ENCODE measurements at places on chromosomes 3 and 15.

GRCh38 chr3:106371971-106372805, 503.4 kb upstream of the CBLB start:
- DNase-seq, result no peak

- DNase-seq, result no peak
Measured at GRCh38 chr3:124261306-124261705, 269.4 kb upstream of the ROPN1 start.

DNA sequence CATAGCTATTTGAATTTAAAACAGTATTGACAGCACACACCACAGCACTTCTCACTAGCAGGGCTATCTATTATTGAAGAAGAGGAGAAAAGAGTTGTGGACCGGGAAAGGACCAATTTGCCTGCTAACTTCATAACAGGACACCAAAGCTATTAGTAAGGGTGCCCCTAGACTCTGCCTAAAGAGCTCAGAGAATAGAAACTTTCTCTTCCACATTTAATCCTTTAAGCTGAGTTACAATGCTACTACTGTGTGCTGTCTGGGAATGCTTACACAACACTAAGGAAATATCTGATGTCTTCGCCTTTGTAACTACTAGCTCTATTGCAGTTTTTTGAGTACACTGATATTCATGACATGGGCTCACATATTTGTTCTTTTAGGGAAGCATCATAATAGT, 13.5 kb upstream of the AADAC start:
- no peak for DNase-seq

DNA sequence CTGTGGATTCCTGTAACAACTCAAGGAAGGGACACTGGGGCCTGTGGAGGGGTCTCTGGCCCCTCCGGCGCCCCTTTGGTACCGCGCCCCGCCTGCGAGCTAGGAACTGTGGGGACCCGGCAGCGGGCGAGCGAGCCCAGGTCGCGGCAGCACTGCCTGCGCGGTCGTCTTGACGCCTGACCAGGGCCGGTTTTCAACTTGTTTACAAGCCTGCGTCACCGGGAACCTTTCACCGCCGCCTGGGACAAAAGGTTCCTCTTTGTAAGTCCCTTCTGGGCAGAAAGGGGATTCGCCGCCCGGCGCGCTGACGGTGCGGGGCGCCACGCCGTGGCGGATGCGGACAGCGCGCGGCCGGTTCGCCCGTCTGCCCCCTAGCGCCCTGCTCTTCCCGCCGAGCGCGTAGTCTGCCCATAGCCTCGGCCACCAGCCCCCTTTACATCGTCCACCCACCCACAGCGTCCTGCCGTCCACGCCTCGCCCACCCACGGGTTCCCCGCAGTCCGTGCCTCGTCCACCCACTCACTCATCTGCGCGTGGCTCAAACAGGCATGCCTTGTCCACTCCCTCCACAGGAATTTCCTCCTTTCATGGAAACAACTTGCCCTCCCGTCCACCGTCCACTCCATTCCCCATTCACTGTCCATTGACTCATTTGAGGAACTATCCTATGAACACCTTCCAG, 5.5 kb upstream of the CFAP100 start:
- DNase-seq, result peak; percentile 96

- DNase-seq, result no peak
Measured at GRCh38 chr15:80890341-80891005, 99.1 kb downstream of the MESD start.

DNA sequence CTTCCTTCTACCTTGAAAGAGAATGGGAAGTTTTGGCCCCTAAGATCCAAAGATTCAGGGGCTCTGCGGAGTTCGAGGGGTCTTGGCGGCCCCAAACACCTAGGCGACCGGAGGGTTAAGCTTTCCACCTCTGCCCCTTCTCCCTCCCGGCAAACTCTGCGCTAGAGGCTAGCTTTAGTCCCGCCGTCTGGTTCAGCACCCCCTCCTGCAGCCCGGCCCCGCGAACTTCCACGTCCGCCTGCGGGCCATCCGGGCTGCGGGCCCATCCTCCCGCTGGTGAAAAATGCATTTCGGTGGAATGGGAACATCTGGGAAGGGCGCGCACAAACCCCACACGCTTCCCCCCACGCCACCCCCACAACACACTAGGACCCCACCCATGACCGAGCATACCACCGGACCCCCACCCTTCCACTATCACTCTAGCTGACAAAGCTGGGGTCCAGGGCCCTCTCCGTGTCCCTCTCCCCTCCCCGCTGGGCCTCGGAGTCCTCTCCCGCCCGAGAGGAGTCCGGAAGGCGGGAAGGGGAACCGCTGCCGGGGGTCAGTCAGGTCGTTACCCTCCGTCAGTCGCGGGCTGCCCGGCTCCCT, 1.0 kb downstream of the SHOX2 start:
- DNase-seq, result peak; percentile 82

DNA sequence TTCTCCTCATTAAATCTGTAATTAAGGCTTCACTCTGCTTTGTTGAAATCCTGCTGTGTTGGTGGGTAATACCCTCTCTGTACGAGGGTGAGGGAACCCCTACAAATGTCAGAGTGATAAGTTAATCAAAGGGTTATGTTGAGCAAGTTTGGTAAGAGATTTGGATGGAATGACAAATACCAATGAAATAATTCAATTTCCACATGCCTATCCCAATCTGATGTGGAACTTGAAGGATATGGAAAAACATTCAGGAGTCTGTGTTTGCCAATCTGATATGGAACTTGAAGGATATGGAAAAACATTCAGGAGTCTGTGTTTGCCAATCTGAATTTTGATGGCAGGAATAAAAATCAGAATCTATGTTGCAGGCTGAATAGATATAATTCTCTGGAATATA, 910.2 kb downstream of the TUSC7 start:
- no peak for DNase-seq

DNA sequence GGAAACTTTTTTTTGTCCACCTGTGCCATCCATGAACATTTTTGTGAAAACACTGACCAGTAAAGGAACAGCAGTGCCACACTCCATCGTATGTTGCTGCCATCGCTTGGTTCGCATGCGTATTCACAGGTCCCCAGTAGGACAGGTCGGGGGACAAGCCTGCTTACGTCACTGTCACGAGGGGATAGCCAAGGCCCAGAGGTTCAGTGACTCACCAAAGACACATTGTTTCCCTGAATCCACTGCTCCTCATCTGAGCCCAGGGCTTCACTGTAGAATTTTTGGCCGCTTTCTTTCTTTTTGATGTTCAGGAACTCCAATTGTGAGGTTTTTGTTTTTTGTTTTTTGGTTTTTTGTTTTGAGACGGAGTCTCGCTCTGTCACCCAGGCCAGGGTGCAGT, 5.9 kb downstream of the ADPRH start:
- DNase-seq, result no peak

DNA sequence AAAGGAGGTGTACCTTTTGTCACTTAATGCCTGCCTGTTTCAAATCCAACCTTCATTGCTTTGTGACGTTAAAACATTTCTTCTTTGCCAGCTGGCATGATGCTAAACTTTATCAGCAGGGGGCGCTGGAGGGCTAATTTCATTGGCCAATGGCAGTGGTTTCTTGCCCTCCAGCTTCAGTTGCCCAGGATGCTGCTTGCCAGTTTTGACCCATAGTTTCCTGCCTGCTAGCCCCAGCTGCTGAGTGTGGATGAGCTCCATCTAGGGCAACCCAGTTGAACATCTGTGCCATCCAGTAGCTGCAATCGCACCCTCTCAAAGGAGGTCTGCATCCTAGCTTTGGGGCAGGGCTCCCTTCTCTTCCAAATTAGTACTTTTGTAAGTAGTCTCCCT, 22.1 kb downstream of the ACKR2 start:
- DNase-seq, result peak; percentile 72

DNA sequence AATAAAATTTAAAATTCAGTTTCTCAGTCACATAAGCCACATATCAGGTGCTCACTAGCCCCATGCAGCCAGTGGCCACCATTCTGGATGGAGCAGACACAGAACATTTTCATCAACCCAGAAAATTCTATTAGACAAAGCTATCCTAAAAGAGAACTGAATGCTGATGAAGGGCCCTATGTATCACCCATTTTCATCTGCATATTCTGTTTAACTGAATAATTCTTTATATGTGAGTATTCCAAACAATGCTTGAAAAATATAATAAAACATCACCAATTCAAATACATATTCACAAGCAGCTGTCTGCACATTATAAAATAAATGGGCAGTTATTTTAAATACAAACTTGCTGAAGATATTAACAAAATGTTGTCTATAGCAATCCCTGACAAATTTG, 14.2 kb upstream of the CFAP44 start:
- no peak for DNase-seq

GRCh38 chr3:188950832-188951489, 220.8 kb upstream of the TPRG1 start:
- peak; percentile 94 for DNase-seq

DNA sequence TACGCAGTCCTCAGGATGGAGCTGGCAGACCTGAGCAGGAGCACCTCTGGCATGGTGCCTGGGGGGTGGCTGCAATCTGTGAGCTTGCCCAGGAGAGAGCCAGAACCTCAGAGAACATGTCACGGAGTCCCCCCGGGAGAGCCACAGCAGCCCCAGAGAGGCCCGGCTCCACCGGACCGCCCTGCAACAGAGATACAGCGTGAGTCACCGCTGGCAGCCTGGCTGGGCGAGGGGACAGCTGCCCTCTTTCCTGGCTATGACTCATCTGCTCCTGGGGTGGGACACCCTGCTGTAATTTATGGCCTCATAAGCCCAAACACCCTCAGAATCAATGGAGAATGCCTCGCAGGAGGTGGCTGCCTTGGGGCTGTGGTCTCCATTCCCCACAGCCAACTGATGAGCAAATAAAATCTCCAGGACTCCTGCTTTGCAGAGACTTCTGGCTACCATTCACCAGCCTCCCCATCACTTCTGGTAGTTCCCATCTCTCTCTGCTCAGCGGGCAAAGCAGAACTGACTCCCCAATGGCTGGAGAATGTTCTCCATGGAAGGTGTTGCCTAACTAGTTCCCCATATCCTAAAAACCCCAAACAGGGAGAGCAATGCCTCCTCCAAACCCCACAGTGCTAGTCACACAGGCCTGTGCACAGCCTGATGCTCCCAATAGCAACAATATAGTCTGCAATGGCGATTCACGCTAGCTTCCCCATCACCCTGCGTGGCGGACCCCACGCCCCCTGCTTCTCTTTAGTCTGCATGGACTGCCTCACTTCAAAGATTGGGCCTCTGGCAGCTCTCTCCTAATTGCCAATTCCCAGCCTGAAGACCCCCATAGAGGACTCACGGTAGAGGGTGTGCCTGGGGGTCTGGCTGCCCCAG, 21.6 kb downstream of the ACSBG1 start:
- no peak for DNase-seq

DNA sequence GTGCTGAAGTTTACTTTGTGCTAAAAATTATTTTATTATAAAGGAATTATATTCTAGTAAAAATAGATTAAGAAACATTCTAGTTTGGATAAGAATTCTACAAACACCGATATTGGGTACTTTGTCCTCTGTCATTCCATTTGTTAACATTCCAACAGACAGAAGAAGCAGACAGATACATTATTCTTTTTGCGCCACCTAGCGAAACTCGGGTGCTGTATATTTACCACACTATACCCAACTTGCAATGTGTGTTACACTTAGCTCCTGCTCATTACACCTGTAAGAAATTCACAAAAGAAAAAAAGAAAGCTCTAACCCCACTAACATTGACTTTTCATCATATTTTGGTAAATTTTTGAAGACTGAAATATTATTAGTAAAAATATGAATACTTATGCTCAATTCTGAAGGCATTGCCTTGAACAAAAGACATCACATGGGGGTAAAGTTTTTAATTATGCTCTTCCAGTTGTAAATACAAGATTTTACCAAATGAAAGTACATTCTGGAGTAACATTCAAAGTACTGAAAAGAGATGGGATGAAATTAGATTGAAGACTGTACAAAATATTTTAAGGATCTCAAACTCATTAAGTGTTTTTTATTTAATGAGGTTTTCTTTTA, 136.5 kb upstream of the MLF1 start:
- DNase-seq, result peak; percentile 71

DNA sequence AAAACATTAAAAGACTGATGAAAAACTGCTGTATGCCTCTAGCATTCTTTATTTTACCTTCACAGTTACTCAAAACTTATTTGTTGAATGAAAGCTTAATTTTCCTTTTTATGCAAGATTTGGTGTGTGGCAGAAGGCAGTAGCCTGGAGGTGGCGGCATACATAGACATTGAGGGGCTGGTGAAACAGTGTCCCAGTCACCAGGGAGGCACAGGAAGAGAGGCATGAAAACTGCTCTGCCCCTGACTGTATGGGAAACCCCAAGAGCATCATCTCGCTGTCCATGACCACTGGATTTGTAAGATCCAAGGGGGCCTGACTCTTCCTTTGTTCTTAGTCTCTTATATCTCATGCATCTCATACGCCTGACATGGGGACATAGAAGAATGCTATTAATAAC, 493.7 kb upstream of the GOLIM4 start:
- no peak for DNase-seq

GRCh38 chr3:38168151-38169026, 3.1 kb downstream of the OXSR1 start:
- DNase-seq, result no peak

DNA sequence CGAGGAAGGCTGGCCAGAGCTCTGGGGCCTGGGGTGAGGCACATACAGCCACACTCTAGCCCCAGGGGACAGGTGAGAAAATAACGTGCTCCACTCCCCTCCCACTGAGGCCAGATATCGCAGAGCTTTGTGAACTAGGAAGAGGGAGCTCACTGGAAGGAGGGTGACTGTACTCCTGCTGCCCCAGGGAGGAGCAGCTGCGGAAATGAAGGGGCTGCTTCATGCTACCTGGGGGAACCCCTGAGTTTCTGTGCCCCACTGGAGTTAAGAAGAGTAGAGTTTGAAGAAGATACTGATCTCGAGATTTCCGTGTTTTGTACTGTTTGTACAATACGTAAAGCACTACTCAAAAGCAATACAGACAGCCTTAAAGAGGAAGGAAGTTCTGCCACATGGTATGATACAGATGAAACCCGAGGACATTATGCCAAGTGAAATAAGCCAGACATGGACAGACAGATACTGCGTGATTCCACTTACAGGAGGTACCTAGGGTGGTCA, 44.6 kb downstream of the CMTM6 start:
- no peak for DNase-seq

- DNase-seq, result no peak
Measured at GRCh38 chr3:72629191-72629631, 219.0 kb downstream of the SHQ1 start.
